T-helper 1 cell (primary cell): ENCODE measurements at places on chromosomes 1 and 21.
A peak's percentile ranks its signal among the peaks of the same experiment; 100 is the strongest.

DNA sequence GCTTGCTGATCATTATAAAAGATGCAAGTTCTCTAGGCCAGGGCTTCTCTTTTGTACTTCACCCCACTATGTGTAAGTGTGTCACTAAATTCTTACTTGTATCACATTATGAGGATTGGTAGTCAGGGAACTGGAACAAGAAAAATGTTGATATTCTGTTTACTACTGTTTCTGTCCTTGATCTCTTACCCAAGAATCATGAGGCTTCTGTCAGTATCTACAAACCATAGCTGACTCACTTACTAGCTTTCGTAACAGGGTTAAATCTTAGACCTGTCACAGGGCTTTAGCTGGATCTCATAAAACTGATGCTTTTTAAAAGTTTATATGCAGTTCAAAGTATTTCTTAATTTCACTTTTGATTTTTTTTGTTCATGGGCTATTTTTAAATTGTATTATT lies 681.2 kb downstream of the PLPP3 start:
- DNase-seq = no peak

DNA sequence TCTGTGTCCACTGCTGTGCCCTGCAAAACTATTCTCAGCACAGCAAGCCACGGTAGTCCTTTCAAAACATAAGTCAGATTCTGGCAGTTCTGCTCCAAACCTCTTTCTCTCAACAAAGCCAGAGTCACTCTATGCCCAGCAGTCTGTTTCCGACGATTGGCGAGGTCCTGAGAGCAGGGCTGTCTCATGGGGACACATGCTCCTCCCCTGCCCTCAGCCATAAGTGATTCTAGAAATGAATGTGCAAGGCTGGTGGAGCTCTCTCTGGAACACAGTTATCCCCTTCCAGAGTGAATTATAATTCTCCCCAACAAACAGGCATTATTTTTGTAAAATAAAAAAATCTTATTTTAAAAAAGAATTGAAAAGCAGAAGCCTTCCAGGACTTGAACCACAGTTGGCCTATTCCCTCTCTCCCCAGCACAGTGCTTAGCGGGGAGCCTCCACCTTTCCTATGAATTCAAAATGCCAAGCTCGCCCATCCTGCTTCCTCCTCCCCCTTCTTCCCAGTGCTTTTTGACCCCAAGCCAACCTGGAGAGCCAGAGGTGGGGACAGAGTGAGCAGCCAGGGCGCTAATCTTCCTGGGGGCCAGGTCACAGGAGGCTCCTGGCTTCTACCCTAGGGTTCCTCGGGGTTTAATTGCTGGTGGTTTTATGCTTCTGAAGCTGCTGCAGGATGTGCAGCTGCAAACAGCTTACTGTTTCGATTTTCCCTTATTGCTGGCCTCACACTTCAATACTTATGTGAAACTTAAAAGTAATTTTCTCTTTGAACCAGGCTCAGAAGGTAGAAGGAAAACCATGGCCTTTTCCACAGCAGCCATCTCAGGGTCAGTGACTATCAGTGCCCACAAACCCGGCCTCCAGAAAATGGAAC lies 41.1 kb downstream of the KCNJ6 start:
- no peak for DNase-seq

- DNase-seq = no peak
Observed at GRCh38 chr1:160755461-160755860, 16.4 kb downstream of the SLAMF7 start.

DNA sequence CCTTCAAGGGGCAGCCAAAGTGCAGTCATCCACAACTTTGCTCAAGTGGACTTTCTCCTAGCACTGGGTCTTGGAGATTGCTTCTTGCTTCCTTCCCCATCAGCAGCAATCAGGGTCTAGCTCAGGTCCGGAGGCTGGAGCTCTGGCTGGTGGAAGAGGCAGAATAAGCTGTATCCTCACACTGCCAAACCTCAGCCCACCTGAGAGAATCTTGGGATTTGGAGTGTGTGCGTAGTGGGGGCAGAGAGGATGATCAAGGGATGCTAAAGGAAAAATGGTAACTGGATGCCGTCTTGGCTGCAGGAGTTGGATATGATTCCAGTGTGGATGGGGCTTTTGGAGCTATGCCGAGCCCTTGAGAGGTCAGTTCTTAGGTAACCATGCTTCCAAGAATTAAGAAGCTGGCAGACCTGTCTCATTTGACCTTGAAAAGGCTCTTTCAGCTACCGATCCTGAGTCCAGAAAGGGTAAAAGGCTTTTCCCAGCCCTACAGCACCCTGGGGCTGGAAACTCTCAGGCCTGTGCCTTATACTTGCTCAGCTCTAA lies 4.5 kb upstream of the NFASC start:
- DNase-seq = no peak

DNA sequence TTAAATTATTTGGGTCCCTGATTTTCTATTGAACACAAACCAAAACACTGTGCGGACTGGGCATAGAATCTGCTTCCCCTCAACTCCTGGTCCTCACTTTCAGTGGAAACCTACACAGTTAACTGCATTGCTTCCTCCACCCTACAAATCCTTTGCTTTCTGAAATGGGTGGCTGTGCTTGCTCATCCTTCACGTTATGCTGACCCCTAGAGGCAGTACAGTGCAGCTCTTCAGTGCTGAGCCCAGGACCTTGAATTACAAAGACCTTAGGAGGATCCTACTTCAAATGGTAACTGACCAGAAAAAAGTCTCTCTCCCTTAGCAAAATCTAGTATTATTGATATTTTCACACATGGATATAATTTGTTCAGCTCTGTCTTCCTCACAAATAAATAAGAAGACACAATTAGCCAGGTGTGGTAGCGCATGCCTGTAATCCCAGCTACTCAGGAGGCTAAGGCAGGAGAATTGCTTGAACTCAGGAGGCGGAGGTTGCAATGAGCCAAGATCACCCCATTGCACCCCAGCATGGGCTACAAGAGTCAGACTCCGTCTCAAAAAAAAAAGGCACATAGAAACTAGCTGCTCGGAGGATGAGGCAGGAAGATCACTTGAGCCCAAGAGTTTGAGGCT lies 63.4 kb upstream of the L1TD1 start:
- DNase-seq = peak; percentile 42

- no peak for DNase-seq
Observed at GRCh38 chr21:42724226-42724920, 71.0 kb downstream of the PDE9A start.
